Fibroblast of the aortic adventitia (primary cell): ENCODE measurements at places on chromosomes 16 and 17. TPM values are rescaled to one million over a fixed set of nuclear protein-coding genes. Genes with fewer than 3 reads are reported as not detected.

DNA sequence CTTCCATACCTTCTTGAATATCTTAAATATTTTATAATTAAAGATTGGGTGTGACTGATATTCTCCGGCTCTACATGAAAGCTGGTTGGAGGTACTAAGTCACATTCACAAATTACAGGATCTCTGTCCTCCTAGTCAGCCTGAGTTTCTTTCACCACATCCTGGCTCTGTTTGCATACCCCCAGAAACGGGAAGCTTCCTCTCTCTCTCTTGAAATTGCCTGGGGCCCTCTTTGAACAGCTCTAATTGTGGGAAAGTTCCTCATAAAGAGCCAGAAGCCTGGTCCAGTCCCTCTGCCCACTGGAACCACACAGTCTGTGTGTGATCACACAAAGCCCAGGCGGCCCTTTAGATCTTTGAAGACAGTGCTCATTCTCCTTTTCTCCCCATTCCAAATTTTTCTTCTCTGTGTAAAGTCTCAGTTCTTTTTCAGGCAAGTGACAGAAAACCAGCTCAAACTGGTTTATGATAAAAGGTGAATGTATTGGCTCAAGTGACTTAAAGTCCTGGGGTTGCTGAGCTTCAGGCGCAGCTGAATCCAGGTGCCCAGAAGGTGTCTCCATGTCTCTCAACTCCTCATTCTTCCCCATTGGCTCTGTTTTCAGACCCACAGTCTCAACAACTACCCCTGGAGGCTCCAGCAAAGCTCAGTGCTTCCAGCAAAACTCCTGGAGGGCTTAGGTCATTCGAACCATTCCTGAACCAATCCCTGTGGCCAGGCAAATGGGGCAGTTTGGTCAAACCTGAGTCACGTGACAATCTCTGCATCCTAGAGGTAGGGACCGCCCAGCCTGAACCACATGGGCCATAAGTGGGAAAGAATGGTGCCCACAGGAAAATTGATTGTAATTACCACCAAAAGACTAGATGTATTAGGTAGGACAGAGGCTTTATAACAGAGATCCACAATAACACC is 8.5 kb upstream of the RAI1 start:
- no peak for DNase-seq

- peak; percentile 20 for DNase-seq
Measured at GRCh38 chr16:27977966-27978365, 85.5 kb downstream of the GSG1L start.

The SLC9A5 gene
- 0.65 and 1.4 TPM in 2 replicates for total RNA-seq

The SLC5A10 gene
- total RNA-seq: not detected in 2 replicates

- no peak for DNase-seq
Measured at GRCh38 chr17:63985387-63986140, 12.6 kb upstream of the PRR29 start.

GRCh38 chr17:34070712-34071111 is 184.4 kb upstream of the CCL2 start:
- DNase-seq: no peak

DNA sequence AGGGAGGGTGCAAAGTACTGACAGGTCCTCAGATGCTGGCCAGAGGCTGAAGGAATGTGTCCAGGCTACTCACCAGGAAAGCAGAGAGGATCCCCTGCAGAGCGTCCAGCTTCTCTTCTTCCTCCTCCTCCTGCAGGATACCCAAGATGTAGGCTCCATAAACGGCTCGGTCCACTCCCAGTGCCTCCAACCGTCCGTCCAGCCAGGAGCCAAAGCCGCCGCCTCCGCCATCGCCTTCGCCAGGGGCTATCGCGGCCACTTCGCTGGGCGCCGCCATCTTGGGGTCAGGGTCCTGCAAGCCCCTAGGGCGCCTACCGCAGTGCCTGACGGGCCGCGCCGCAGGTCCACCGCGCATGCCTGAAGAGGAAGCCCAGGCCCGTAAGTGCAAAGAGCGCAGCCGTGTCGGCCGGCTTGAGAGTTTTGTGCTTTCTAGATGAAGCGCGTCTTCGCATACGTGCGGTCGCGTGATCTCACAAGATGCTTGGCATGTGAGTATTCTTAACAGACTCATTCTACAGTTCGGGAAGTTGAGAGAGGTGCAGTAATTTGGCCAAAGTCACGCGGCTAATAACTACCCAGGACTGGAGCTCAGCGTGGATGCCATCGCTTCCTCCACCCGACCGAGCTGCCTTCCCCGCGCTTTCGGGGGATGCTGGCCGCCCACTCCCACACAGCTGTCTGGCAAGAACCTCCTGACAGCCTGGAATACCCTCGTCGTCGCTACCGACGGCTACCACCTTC is at the start of gene CCDC43:
Gene CCDC43 (minus strand): TSS at position 300 of the 741 bp plus-strand sequence. CDS start 23 bp downstream, at position 277.
- DNase-seq: peak; percentile 94

DNA sequence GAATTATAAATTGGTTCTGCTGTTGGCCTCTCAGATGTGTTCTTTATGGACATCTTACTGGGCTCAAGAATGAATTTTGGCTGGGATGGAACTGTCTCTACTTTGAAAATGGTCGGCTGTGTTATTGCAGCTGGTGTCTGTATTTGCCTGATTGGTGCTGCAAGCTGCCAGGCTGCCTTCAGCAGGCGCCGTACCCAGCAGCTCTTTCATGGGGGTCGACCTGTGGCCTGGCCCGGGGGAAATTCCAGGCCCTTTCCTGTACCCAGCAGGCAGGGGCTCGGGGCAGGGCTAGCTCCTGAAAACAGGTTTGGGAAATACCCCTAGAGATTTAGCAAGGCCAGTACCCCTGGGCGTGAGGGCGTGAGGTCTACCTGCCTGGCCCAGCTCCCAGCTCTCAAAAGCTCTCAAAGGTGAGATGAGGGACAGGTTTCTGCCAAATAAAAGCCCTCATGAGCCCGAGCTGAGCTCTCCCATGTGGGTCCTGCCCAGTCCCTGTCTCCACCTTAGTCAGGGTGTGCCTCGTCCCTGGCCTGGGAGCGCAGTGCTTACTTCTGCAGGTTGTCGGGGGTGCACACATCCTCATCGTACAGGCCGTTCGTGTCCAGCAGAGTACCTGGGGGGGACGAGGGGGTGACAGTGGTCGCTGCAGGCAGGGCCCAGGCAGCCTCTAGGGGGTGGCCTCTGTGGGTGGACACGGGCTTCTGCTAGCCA is 52.3 kb downstream of the PRMT7 start:
- no peak for DNase-seq

The CA4 gene
- total RNA-seq: not detected in 2 replicates

GRCh38 chr16:86040496-86040895 is 141.5 kb downstream of the IRF8 start:
- no peak for DNase-seq

The ESRP2 gene
- total RNA-seq: 0.18 TPM in 1 of 2 replicates, not detected in the other

- no peak for DNase-seq
Measured at GRCh38 chr17:74304184-74304583, 21.8 kb upstream of the KIF19 start.

GRCh38 chr17:31523862-31524730 is 132.6 kb downstream of the RAB11FIP4 start:
- no peak for DNase-seq

GRCh38 chr16:1036726-1037393 is 35.7 kb upstream of the SSTR5 start:
- DNase-seq: no peak

The MYH11 gene
- total RNA-seq: 0.57 TPM in 1 of 2 replicates, not detected in the other

The KRTAP2-3 gene
- not detected in 2 replicates for total RNA-seq

- DNase-seq: no peak
Measured at GRCh38 chr16:57640612-57641011, 12.2 kb downstream of the ADGRG1 start.

The CFAP97D1 gene
- total RNA-seq: not detected in 2 replicates

DNA sequence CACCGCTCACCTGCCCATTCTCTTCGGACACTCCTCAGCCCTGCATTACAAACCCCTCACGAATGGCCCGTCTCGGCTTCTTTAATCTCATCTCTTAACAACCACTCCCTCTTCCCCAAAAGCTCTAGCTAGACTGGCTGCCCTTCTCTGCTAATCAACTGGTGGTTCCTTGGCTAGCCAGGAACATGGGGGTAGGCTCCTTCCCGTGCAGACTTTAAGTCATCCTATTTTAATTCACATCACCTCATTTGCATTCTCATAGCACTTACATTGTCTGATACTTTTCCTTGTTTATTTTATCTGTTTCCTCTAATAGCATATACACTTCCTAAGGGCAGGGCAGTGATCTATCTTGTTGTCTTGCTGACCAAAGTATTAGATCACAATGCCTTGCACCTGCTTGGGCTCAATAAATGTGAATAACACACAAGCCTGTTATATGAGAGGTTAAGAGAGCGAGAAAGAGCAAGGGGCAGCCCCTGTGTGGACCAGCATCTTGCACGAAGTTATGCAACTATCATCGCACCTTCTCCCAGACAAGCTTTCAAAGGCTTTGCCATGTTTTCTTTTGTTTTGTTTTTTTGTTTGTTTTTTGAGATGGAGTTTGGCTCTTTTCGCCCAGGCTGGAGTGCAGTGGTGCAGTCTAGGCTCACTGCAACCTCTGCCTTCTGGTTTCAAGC is 9.8 kb downstream of the TP53 start:
- DNase-seq: no peak

DNA sequence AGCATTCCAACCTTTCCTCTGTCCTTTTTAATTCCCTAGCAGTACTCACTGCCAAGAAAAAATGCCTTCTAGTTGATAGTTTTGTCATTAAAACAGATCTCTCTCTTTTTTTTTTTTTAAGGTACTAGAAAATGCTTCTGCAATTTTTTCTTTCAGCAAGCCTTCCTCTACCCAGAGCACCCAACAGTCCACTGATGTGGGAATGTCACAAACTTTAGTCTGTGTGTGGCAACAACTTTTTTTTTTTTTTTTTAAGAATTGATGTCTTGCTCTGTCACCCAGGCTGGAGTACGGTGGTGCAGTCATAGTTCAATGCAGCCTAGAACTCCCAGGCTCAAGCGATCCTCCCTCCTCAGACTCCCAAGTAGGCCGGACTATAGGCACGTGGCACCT is 34.7 kb downstream of the CDRT15 start:
- DNase-seq: no peak

The PPP1R1B gene
- total RNA-seq: 4.1 and 9.0 TPM in 2 replicates

- no peak for DNase-seq
Measured at GRCh38 chr17:47879776-47880454, 16.1 kb upstream of the SP2 start.

GRCh38 chr16:53966821-53967571 is 263.0 kb downstream of the FTO start:
- DNase-seq: no peak

The DNAH17 gene
- not detected in 2 replicates for total RNA-seq

The MT4 gene
- not detected in 2 replicates for total RNA-seq

The P2RX1 gene
- not detected in 2 replicates for total RNA-seq

The KRTAP4-8 gene
- not detected in 2 replicates for total RNA-seq

- DNase-seq: no peak
Measured at GRCh38 chr16:53768167-53768566, 64.2 kb downstream of the FTO start.

The ZNF423 gene
- total RNA-seq: 7.3 and 13.5 TPM in 2 replicates

- DNase-seq: no peak
Measured at GRCh38 chr16:87526238-87526947, 33.6 kb upstream of the ZCCHC14 start.

DNA sequence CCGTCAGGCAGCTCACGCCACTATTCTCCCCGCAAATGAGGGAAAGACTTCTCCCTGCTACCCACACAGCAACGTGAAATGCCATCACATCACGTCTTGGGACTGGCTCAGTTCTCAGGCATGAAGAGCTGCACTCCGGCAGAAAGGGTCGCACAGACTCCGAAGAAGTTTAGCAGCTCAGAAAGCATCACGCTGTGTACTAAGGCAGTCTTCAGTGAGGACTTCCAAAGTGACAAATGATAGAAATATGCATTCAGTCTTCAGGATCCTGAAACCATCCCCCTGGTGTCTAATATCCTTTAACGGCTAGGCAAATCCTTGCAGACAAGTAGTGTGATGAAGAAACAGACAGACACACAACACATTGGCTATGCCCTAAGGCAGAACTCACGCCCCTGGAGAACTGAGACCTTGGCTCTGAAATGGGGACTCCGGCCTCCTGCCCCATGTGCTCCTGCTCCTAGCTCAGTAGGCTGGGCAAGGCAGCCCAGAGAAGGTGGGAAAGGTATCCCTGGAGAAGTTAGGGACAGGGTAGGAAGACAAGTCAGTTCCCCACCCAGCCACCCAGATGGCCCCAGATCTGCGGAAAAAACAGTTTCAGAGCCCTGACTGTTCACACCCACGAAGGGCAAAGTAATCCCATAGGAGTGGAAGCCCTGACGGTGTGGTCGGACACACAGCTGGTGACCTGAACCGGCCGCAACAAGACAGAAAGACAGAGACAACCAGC is 1.6 kb downstream of the XYLT1 start:
- DNase-seq: peak; percentile 67

- DNase-seq: no peak
Measured at GRCh38 chr17:29069526-29070041, 26.6 kb downstream of the PIPOX start.

The CCDC40 gene
- 3.0 and 5.2 TPM in 2 replicates for total RNA-seq

GRCh38 chr16:56625943-56626654 is 518 bp downstream of the MT1E start:
- peak; percentile 90 for DNase-seq

DNA sequence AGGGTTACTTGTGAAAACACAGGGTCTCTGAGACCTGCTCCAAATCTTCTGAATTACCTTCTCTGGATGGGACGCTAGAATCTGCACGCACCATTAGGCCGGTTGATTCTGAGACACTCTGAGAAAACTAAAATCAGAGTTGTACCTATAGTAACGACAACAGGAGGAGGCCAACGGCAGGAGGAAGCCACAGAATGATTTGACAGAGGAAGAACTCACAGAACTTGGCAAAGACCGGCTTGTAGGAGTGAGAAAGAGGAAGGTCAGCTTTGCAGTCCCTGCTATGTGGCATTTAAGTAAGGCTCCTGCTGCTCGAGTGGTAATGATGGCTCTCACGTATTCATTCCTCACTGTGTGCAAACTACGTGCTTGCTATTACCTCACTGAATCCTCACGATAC is 483.0 kb downstream of the TMEM114 start:
- DNase-seq: no peak

DNA sequence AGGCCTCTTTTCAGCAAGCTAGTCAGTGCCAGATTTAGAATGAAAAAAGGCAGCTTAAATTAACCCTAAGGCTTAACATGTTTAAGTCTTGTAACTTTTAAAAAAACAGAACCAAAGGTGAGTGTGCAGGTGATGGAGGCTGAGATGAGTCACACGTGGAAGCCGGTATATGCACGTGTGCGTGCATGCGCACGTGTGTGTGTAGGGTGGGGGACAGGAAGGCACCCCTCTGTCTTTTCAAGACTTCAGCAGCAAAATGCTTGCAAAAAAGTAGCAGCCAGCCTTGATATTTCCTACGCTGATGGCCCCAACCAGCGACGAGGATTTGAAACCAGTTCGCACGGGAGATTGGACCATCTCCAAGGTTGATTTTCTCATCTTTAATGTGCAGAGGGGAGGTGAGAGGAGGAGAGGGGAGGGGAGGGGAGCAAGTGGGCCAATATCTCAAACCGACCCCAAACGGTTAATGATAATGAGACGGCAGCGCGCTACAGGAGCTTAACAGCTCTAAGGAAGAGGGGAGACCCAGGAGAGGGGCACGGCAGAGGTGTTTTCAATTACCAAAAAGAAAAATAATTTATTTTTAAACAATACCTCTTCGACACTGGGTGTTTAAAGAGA is 154.7 kb downstream of the ZNF423 start:
- no peak for DNase-seq

GRCh38 chr17:40333781-40334448 is 24.9 kb downstream of the RARA start:
- no peak for DNase-seq
